ENCODE measurements at places on chromosomes 7 and 10.

DNA sequence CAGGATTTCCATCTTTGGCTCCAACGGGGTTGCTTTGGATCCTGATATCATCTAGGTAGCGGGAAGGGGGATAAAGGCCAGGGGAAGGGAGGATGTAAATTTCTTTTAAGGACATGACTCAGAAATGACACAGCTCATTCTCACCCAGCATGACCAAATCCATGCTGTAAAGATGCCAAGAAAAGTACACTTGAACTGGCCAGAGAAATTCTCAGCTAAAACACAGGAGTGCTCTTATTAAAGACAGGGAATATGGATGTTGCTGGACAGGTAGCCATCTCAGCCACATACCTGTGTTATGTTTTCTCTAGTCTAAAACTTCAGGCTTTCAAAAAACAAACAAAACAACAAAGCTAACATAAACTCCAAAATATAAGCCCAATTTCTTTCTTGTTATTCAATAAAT, 68.3 kb downstream of the NAMPT start:
- no peak for DNase-seq

GRCh38 chr10:10726101-10726500, 291.6 kb upstream of the CELF2 start:
- no peak for DNase-seq

- DNase-seq: no peak
Observed at GRCh38 chr7:139871820-139872219, 42.8 kb downstream of the TBXAS1 start.

GRCh38 chr10:126749015-126749655, 78.6 kb upstream of the C10orf90 start:
- peak; percentile 84 for DNase-seq

GRCh38 chr7:80135309-80136104, 876 bp downstream of the GNAI1 start:
- DNase-seq: no peak

- DNase-seq: no peak
Observed at GRCh38 chr7:113810080-113810744, 108.6 kb downstream of the PPP1R3A start.

- no peak for DNase-seq
Observed at GRCh38 chr7:158102897-158103296, 484.7 kb downstream of the PTPRN2 start.

DNA sequence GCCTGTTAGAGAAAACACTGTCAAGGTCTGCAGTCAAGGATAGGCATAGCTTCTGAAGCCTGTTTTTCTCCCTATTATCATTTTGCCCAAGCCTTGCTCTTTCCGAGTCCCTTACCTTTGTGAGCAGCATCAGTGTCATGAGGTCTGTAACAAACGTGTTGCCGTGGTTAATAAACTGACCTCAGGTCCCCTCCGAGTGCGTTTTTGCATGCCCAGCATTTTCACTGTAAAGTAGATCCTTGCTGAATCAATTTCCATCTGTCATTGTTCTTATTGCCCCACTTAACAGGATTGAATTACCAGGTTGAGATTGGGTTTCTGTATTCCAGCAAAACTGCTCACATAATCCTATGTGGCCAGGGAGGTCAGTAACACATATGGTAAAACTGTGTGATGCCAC, 110.3 kb downstream of the ZNF248 start:
- no peak for DNase-seq

GRCh38 chr7:41446606-41447449, 256.1 kb downstream of the INHBA start:
- no peak for DNase-seq

GRCh38 chr7:157604661-157605381, 268.0 kb downstream of the DNAJB6 start:
- DNase-seq: no peak

DNA sequence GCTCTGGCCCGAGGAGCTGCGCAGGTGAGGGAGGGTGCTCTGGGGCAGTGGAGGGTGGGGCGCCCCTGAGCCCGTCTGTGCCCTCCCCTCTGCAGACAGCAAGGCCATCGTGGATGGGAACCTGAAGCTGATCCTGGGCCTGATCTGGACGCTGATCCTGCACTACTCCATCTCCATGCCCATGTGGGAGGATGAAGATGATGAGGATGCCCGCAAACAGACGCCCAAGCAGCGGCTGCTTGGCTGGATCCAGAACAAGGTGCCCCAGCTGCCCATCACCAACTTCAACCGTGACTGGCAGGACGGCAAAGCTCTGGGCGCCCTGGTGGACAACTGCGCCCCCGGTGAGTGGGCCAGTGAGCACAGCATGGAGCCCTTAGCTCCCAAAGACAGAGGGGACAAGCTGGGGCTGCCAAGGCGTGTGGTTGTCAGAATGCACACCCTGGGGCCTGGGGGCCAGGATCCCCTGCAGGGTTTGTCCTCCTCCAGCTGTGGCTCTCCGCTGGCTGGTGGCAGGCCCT, 5.1 kb downstream of the FLNC start:
- DNase-seq: no peak

- DNase-seq: no peak
Observed at GRCh38 chr10:112374724-112375541, 1.0 kb downstream of the ACSL5 start.

DNA sequence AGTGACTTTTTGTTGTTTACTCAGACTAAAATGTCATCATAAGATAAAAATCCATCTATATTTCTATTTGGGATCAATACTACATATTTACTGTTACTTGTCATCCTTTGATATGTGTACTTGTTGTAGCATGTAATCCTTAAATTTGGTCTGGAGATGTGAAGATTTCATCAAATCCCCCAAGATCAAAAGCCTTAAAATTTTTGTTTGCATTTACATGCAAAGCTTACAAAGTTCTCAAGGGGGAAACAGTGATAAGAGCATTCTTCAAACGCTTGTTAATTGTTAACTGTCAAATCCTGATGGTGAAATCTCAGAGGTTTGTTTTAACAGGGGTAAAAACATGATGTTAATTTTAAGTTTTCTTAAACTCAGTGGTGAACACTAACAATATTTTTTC, 84.9 kb upstream of the SKAP2 start:
- DNase-seq: no peak

DNA sequence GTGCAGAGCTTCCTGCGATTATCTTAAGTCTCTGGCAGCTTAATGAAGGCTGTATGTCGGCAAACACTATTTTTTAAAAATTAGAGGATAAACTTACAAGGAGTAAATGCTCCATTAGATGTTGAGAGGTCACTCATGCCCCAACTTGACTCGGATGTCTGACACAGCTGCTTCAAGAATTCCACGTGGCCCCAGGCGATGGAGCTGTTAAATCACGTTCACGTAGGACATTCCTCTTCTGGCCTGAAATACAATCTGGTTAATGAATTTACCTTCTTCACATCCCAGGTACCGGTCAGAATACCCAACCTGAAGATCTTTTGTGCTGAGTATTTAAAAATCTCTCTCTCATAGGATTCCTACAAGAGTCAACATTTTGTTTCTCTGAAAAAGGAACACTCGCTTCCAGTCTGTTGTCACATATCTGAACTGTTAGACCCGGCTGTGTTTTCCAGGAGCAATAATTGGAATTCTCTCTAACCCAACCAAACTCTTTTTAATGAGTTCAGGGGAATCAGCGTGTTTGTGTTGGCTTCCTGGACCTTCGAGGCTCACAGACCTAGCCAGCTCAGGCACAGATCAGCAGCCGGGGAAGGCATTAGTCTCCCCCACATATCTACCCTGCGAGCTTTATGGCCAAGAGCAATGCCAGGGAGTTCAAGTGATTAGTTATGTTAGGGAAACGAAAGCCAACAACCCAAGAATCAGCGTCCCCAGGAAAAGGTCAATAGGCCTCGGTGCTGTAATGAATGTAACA, 284.9 kb downstream of the FGFR2 start:
- no peak for DNase-seq

DNA sequence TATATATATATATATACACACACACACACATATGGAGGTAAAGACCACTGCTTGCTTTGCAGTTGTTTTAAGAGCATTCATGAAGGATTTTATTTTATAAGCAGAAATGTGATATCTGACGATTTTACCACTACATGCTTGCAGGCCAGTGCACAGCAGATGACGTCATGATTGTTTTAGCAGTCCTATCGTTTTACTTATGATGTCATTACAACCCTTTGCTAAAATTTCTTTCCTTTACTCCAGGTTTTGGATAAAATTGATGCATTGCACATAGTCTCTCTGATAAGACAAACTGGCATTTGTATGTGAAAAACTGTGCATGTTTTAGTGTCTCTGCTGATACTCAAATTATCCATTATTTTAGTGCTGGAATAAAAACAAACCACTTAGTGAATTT, 9.2 kb downstream of the EGFR start:
- DNase-seq: no peak

GRCh38 chr7:107169120-107170050, 582 bp downstream of the HBP1 start:
- DNase-seq: peak; percentile 94

GRCh38 chr7:38311329-38311937, 38.0 kb upstream of the TARP start:
- DNase-seq: no peak

- no peak for DNase-seq
Observed at GRCh38 chr10:7856678-7857077, 38.4 kb downstream of the TAF3 start.

- no peak for DNase-seq
Observed at GRCh38 chr7:102287111-102287980, 678 bp downstream of the SH2B2 start.

DNA sequence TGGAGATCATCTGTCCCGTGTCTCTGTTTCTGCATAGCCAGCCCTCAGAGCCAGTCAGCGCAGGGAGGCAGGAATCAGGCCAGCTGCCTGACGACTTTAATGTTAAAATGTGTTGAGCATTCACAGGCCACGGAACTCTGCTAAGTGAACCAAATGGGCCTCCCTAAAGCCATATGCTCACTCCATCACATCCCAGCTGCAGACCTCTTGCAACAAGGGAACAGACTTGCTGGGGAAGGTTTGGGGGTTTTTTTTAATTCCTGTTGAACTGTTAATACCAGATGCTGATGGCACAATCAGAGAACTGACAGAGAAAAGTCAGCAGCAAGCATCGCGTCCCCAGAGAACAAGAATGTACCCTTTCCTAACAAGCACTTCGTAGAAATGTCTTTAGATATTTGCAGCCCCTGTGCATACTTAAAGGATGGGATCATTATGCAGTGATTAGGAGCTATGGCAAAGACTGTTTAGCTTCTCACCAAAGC, 900.4 kb upstream of the AUTS2 start:
- no peak for DNase-seq

- no peak for DNase-seq
Observed at GRCh38 chr10:127013211-127013656, 108.0 kb downstream of the DOCK1 start.

- no peak for DNase-seq
Observed at GRCh38 chr7:45003789-45004188, 3.8 kb downstream of the CCM2 start.

DNA sequence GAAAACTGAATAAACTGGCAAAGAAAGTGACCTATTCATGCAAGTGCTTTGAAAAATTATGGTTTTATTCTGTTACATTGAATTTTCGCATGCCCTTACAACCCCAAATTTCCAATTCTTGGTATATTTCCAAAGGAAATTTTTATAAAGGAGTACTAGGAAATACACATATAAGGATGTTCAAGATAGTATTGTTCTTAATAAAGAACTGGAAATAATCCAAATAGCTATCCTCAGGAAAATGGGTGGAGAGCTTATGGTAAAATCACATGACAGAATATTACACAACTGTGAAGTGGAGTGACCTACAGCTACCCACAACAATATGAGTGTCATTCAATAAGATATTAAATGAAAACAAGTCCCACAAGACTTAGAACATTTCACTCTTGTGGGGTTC, 138.9 kb upstream of the BMPER start:
- DNase-seq: no peak

DNA sequence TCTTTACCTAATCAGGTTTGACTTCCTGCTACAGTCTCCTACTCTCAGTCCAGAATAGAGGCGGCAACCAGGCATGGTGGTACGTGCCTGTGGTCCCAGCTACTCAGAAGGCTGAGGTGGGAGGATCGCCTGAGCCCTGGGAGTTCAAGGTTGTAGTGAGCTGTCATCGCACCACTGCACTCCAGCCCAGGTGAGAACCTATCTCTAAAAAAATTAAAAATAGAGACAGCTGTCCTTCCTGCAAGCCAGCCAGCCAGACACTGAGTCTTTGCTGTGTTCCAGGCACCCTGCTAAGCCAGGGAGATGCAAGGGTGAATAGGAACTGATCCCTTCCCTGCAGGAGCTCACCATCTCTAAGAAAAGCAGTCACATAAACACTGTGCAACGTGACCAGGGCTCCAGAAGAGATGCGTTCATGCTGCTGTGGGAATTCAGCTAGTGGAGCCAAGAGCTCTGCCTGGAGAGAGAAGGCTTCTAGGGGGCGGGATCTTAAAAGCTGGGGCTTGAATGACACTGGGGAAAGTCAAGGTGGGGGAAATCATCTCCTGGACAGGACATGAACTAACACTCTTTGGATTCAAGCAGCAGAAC, 22.1 kb upstream of the SLIT1 start:
- no peak for DNase-seq

GRCh38 chr7:149879766-149880637, 6.2 kb downstream of the ATP6V0E2 start:
- DNase-seq: no peak

All from endothelial cell (in vitro differentiated cells).